ENCODE measurements at places on chromosomes 3 and 15. TPM values are rescaled to one million over a fixed set of nuclear protein-coding genes. Genes with fewer than 3 reads are reported as not detected.
A peak's percentile ranks its signal among the peaks of the same experiment; 100 is the strongest.

DNA sequence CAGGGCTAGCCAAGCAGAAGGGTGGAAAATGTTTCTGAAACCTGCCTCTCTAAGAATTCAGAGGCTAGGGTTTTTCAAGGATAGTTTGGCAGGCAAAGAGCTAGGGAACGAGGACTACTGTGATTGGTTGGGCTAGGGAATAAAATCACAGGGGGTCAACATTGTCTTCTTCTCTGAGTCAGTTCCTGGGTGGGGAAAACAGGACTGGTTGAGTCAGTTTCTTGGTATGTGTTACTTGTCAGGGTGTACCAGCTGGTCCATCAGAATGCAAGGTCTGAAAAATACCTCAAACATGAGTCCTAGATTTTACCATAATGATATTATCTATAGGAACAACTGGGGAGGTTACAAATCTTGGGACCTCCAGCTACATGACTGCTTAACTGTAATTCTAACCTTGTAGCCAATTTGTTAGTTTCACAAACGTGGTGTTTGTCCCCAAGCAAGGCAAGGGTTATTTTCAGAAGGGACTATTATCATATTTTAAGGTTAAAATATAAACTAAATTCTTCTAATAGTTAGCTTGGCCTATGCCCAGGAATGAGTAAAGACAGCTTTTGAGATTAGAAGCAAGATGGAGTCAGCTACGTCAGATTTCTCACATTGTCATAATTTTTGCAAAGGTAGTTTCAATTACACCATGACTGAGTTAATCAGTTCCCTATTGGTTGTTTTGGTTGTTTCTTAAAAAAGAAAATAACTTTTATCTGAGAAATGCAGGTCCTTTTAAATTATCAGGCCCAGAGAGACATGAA is 231.5 kb downstream of the ALCAM start:
- no peak for DNase-seq

DNA sequence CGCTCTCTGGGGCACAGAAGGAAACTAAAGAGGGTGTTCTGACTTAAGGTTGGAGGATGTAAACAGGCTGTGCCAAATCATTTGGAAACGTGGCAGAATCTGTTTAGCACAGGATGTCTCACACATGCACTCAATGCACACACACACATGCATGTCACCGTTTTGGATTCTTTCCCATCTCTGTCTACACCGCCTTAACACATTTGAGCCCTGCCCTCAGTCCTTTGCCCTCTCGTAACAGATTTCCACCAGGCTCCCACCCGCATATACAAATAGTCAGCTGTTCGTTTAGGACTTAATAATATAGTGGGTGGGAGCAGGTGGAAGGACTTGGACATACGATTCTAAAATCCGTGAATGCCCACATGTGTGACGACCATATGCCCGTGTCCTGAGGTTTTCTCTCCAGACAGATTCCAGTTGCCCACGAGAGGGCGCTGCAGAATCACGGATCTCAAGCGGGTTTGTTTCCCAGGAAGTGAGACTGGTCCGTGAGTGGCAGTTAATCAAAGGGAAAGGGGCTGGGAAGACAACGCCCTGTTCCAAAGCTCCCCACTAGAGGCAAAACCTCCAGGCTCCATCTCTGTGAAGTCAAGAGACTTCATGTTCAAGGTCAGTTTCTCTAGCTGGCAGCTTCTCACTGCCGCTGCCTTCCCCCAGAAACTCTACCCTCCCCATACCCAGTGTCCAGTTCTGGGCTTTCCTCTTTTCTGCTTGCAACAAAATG is 44.5 kb downstream of the NOX5 start:
- peak; percentile 86 for DNase-seq

GRCh38 chr3:43326891-43327581 is 40.7 kb downstream of the SNRK start:
- DNase-seq, result no peak

Gene MESP2
- 0.30 TPM for total RNA-seq

Gene CNTN6
- total RNA-seq, result not detected

- no peak for DNase-seq
Measured at GRCh38 chr3:149650828-149651227, 7.0 kb downstream of the WWTR1 start.

Gene GOLGA6L7
- total RNA-seq, result not detected

DNA sequence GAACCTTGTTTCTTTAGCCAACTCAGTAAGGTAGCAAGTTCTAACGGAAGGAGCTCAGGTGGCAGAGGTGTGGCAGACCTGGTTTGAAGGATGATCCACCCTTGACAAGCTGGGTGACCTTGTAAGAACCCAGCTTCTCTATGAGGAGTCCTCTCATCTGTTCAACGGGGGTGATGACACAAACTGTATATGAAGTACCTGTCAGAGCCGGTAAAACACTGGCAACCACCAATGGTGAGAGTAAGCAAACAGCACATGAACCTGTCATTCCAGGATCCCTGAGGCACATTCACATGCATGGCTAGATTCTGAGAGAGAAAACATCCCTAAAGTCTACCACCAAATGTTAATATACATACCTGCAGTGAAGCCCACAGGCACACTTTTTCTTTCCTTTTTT is 2.4 kb downstream of the SCAP start:
- no peak for DNase-seq

- no peak for DNase-seq
Measured at GRCh38 chr15:40092979-40093869, 15.5 kb downstream of the BMF start.

Gene CTDSPL
- total RNA-seq, result 5.3 TPM

GRCh38 chr15:44307712-44308111 is 19.2 kb downstream of the GOLM2 start:
- no peak for DNase-seq

Gene ACTL6A
- 113 TPM for total RNA-seq

- DNase-seq, result no peak
Measured at GRCh38 chr3:19399836-19400235, 251.5 kb downstream of the KCNH8 start.

GRCh38 chr3:50338965-50339364 is 1.7 kb downstream of the RASSF1 start:
- DNase-seq, result no peak

Gene AHSG
- not detected for total RNA-seq

- no peak for DNase-seq
Measured at GRCh38 chr3:170196833-170197232, 15.3 kb upstream of the PHC3 start.

Gene TMEM207
- total RNA-seq, result not detected

DNA sequence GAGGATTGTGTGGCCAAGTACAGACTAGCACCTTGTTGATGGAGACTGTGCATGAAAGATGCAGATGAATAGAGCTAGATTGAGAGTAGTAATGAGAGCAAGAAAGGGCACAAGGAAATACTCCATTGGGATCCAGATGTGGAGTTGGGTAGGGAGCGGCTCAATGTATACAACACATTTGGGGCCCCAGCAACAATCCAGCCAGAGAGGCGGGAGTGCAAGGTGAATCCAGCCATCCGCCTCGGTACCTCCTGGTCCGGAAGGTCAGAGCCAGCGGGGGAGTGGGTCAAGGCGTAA is 9.0 kb downstream of the ISL2 start:
- DNase-seq, result no peak

Gene MAP4
- 115 TPM for total RNA-seq

DNA sequence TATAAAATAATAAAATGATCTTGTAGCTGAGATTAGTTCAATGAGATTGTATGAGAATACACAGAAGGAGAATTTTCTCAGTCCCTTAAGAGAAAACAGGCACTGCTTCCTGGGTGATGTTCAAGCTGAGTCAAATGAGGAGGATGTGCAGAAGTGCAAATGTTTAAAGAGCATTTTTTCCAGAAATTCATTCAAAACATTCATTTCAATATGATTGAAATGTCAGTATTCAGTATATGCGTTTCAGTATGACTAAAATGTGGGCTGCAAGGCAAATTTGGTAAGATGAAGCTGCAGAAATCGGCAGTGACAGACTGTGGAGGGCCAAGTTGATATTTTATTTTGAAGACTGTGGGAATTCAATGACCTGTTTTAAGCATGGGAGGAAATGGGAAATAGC is 19.3 kb upstream of the PYDC2 start:
- DNase-seq, result peak; percentile 7

DNA sequence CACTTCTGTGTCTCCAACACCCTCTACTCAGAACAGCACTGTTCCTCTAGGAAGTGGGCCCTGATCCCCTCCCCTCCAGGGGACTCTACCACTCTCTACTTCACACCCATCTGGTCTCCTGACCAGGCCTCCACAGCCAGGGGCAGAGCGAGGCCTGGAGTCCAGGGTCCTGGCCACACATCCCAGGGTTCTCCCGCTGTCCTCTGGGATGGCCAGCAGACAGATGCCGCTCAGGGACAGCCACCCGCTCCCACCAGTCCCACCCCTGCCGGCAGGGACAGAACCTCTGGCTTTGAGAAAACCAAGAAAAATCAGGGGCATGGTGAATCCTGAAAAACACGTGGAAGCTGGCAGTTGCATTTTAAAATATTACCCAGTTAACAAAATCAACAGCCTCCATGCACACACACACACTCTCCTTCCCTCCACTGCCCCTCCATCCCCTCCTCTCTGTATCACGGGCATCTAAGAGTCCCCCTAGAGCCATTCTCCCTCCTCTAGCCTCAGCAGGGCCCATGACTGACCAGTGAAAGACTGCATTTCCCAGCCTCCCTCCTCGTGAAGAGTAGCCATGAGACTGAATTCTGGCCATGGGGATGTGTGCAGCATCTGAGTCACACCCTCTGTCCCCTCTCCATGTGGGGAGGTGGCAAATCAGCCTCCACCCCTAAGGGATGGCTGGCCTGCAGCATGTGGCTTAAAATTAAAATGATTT is 32.1 kb upstream of the IQSEC1 start:
- DNase-seq, result no peak

DNA sequence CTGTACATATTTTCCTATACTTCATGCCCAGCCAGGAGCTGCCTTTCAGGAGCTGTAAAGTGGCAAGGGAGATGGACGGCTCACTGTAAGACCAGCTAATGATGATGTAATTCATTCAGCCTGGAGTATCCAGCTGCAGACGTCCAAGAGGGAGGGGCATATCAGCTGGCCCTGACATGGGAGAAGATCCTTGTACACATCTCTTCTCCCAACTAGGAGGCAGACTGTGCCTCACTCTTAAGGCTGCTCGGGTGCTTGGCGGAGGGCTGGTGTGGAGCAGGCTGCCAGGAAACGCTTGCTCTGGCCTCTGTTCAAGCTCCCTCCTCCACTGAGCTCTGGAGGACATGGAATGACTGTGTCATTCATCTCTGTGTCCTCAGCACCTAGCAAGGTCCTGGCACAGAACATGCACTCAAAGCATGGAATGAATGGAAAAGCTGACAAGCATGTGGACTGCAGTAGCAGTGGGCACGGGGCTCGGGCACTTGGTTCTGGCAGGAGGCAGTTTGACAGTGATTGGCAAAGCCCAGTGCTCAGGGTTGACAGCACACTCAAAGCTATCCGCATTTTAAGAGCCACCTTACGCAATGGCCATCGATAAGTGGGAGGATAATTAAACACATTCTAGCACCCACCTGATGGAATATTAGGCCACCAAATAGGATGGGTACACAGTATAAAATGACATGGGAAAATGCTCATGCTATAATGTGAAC is 72.4 kb downstream of the TBC1D2B start:
- no peak for DNase-seq

GRCh38 chr3:55416331-55416821 is 70.7 kb downstream of the WNT5A start:
- no peak for DNase-seq

DNA sequence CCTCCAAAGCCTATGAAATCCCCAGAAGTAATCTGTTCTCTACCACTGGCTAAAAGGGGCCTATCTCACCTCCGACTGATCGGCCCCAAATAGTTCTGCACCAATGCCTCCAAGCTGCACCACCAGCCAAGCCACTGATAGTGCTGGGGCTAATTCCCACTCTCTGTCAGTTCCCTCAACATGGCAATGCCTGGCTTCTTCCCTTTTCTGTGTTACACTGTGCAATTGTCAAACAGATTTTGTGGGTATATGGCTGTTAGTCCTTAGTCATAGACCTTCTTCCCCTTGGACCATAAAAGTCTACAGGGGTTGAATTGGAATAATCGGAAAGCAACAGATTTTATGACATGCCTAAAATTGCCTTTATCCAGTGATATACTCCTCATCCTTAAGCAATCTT is 9.3 kb upstream of the UBE2E2 start:
- DNase-seq, result no peak

GRCh38 chr15:81163961-81164800 is 30.1 kb downstream of the CFAP161 start:
- no peak for DNase-seq

- DNase-seq, result no peak
Measured at GRCh38 chr15:53875711-53876110, 102.5 kb upstream of the UNC13C start.

DNA sequence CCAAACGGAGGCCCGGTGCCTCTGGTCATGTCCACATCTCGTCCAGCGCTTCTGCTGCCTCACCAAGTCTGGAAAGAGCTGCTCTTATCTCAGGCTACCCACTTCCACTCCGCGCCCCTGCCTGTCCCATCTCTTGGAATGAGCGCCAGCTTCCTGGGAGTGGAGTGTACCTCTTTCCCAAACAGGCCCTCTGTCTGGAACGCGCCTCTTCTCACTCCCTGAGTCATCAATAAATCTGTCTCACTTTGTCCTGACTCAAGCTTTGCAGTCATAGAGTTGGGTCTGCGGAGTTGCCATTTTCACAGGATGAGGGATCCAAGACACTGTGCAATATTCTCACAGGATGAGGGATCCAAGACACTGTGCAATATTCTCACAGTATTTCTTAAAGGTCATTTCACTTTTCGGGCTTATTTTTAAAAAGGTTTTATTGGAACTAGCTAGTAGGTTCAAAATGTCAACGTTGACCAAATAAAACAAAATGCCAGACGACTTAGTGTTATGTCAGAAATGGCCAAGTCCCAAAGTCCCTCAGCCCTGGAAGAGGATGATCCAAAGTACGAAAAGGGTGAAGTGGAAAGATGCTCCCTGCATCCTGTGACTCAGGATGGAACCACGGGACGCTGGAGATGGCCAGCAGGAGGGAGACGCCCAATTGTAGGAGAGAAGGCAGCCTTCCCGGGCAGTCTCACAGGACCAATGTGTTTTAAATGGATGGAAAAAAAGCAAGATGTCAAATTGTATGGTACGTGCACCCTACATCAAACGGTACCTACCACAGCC is 81.1 kb downstream of the CHSY1 start:
- DNase-seq, result no peak

Gene IQCH
- total RNA-seq, result 2.1 TPM

- peak; percentile 48 for DNase-seq
Measured at GRCh38 chr15:66698318-66698961, 3.6 kb upstream of the SMAD6 start.

DNA sequence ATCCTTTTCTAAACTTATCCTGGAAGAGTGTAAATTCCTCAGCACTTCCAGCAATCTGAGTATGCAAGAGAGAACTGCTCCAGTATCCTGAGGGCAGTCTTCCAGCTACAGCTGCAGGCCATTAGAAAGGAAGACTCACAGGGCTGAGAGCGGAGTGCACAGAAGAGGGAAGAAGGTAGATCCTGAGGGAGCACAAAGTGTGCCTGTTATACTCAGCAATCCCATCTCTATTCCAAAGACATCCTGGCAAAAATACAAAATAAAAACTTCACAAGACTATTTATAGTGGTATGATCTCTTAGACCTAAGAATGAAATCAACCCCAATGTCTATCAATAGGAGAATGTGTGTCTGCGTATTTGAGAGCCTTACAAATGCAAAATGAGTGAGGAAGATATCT is 292.0 kb downstream of the ZIC1 start:
- DNase-seq, result no peak

All from activated CD4-positive, alpha-beta T cell treated with anti-CD3 and anti-CD28 coated beads for 36 hours (primary cell).